ENCODE measurements at places on chromosomes 1 and 21.
A peak's percentile ranks its signal among the peaks of the same experiment; 100 is the strongest.

DNA sequence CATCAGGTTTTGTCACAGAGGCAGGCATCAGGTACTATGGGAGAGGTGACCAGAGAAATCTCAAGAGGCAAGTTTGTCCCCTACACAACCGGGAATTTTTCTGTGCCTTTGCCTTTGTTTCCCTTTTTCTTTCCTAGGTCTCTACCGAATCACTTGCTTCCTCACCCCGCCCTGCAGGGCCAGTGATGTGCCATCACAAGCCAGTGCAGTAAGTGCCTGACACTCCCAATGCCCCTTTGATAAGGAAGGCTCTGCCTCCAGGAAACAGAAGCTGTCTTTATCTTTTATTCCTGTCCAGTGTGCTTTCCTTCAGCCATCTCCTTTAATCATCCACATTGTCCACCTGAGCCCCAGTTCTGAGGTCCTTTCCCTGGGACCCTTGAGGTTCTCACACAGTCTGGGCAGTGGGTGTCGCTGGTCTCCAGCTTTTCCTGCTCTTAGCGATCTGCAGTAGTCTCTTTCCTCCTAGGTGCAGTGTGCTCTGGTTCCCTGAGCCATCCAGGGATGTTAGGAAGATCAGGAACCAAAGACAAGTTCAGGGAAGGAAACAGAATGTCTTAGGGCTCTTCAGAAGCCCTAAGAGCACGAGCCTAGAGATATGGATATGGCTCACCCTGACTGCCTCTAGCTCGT, 36.6 kb downstream of the GJA5 start:
- no peak for DNase-seq

DNA sequence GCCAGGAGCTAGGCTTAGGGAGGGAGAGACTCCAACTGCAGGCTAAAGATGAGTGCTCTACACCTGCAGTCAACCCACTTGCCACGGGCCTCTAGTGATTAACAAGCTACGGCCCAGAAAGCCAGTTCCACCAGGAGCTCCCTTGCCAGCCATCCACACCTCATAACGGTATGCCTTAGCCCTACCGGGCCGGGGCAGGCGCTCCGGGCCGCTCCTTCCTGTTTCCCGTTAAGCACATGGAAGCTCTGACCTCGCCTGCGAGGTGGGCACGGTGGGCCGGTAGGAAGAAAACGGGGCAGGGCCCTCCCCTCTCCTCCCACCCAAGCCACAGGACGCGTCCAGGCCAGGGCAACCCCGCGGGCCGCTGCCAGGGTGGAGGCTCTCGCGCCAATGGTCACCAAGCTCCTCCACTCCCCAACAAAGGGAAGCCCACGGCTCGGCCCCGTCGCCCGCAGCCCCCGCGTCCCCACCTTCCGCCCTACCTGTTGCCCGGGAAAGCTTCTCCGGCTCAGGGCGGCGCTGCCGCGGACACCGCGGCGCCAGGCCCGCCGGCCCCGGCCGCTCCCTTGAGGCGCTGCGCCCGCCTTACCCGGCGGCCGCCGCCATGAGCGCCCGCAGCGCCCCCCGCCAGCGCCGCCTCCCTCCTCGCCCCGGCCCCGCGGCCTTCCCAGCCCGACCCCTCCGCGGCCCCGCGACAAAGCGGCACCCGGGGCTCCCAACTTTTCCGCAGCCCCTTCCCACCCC, 627 bp downstream of the CERS2 start:
- no peak for DNase-seq

- no peak for DNase-seq
Measured at GRCh38 chr1:225424562-225425200, 3.2 kb downstream of the LBR start.

DNA sequence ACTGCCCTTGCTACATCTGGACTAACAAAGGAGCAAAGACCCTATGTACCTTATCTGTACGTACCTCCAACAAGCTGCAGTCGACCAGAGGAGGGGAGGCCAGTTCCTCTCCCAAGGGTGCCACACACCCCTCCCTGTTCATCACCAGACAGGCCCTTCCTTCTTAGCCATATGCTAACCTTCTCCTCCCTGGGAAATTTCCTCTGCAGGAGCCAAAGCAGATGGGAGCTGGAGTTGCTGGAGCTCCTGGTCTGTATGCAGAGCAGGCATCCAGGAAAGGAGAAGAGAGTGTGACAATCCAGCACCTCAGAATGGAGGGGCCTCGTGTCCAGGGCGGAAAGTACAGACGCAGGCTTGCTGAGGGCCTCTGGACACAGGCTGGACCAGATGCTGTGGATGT, 48.5 kb downstream of the C8B start:
- peak; percentile 17 for DNase-seq

GRCh38 chr1:153478692-153479618, 18.5 kb upstream of the S100A7 start:
- DNase-seq: no peak

DNA sequence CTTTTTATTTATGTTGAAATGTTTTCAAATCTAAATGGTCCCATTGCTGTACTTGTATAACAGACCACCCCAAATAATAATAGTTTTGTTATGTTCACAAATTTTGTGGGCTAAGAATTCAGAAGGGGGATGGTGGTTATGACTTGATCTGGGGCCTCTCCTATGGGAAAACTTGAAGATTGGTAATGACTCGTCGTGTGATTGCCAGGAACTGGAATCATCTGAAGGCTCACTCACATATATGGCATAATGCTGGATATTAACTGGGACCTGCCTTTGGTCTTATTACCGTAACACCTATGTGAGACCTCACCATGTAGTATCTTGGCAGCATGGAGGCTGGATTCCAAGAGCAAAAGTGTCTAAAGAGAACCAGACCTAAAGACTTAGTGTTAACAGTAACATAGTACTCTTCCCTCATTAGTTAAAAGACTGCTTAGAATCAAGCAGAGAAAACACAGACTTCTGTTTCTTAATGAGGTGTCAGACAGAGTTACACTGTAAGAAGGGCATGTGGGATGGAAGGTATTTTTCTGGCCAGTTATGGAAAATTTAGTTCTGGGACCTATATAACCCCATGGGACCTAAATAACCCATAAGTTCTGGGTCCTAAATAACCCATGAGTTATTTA, 11.9 kb downstream of the LYPLAL1 start:
- DNase-seq: no peak

DNA sequence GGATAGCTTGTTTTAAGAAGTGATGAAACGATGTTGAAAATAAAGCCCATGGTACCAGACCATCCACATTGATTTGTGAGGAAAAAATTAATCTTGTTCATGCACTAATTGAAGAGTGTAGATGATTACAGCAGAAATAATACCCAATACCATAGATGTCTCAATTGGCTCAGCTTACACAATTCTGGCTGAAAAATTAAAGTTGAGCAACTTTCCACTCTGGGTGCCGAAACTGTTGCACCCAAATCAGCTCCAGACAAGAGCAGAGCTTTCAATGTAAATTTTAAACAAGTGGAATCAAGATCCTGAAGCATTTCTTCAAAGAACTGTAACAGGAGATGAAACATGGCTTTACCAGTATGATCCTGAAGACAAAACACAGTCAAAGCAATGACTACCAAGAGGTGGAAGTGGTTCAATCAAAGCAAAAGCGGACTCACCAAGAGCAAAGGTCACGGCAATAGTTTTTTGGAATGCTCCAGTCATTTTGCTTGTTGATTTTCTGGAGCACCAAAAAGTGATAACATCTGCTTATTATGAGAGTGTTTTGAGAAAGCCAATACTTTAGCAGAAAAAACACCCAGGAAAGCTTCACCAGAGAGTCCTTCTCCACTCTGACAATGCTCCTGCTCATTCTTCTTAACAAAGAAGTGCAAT, 16.1 kb upstream of the KCNA3 start:
- DNase-seq: no peak

- no peak for DNase-seq
Measured at GRCh38 chr1:115364046-115364779, 26.2 kb upstream of the NGF start.

- DNase-seq: no peak
Measured at GRCh38 chr1:53275566-53275965, 37.2 kb upstream of the MAGOH start.

- no peak for DNase-seq
Measured at GRCh38 chr21:27265949-27266348, 299.1 kb upstream of the ADAMTS5 start.

Measured in NCI-H2171 (cell line).